ENCODE measurements at places on chromosomes 6 and 20. TPM values are rescaled to one million over a fixed set of nuclear protein-coding genes. Genes with fewer than 3 reads are reported as not detected.

The HCRTR2 gene
- not detected for total RNA-seq

The RBM24 gene
- total RNA-seq = 2.5 TPM

The KHDC1L gene
- not detected for total RNA-seq

The FGD2 gene
- total RNA-seq = not detected

The TREM1 gene
- total RNA-seq = 0.26 TPM

The EPHA7 gene
- total RNA-seq = under 0.01 TPM

The ARG1 gene
- not detected for total RNA-seq

The ZKSCAN8 gene
- 16.2 TPM for total RNA-seq

The FAM217A gene
- total RNA-seq = not detected

The CALHM4 gene
- not detected for total RNA-seq

The TXLNB gene
- 1.5 TPM for total RNA-seq

The MCM9 gene
- 12.3 TPM for total RNA-seq

The PAK5 gene
- not detected for total RNA-seq

The AP5S1 gene
- total RNA-seq = 17.8 TPM

The DYNLT2 gene
- 1.0 TPM for total RNA-seq

The SFTA2 gene
- not detected for total RNA-seq

The SLC22A2 gene
- total RNA-seq = not detected

The TSHZ2 gene
- total RNA-seq = 2.6 TPM

The MRPS10 gene
- total RNA-seq = 46.5 TPM

All from fibroblast of lung (primary cell).